ENCODE measurements at places on chromosomes 2 and 18.

DNA sequence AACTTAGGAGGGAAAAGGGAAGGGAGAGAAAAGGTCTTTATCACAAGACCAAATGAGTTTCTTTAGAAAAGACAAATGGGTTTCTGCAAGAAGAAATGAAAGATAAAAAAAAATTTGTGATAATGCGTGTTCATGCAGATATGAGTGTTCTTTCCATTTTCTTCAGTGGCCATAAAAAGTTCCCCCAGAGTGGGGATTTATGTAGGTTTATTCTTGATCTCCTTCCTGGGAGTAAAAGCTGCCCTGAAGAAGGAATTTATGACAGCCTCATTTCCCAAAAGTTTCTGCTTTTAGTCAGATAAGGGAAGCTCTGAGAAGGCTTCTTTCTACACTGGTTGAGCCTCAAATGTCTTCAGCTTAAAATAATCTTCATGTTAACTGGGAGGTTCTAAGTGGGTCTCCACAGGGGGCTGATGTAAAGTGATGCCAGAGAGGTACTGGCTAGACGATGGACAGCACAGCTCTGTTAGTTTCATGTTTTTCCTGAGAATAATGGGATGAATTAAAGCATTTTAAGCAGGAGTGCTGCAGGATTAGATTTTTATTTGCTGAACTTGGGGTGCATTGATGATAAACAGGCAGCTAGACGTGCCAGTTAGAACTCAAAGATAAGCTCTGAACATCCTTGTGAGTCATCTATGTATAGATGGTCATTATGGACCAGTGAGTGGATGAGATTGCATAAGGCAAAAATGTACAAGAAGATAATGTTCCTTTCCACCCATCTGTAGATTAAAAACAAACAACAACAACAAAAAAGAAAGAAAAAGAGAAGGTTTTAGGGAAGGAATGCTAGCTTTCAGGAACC, 99.4 kb upstream of the MSH2 start:
- no peak for DNase-seq

- no peak for DNase-seq
These were observed 28.6 kb downstream of the TGFA start for GRCh38 chr2:70525032-70525431.

- DNase-seq = no peak
These were observed 115.7 kb upstream of the LRATD1 start for GRCh38 chr2:14516844-14517243.

GRCh38 chr18:47917923-47918610, 12.4 kb downstream of the SMAD2 start:
- DNase-seq = no peak

DNA sequence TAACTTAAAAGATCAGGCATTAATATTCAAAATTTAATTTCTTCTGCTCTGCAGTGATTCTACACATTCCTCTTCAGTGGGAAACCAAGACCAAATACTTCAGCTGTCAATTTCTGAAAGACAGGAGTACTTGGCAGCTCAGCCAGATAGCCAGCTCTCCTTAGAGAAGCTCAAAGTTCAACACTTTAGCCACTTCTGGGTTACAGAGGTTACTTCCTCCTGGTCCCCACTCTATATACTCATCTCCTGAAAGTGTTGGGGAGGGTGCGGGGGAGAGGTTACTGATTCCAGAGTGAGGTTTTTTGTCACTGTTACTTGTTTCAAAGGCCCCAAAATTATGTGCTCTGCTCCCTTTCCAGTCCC, 4.1 kb downstream of the CYTIP start:
- DNase-seq = no peak

DNA sequence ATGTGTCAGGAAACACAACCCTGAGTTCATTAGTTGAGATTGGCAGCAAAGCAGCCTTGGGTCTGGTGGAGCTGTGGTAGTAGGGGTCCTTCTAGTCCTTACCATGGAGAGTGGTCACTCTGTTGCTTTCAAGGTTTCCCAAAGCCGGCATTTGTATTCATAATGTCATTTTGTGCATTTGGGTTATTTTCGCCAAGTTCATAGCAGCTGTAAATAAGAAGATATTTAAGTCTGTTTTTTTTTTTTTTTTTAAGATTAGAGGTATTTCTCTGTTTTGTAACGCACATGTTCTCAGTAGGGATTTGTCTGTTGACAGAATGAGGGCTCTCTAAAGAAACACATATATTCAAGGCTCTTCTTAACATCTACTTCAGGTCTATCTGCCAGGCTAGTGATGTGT, 114.1 kb downstream of the PRPF40A start:
- DNase-seq = no peak

GRCh38 chr2:69965756-69966445, 4.5 kb upstream of the ASPRV1 start:
- DNase-seq = no peak

DNA sequence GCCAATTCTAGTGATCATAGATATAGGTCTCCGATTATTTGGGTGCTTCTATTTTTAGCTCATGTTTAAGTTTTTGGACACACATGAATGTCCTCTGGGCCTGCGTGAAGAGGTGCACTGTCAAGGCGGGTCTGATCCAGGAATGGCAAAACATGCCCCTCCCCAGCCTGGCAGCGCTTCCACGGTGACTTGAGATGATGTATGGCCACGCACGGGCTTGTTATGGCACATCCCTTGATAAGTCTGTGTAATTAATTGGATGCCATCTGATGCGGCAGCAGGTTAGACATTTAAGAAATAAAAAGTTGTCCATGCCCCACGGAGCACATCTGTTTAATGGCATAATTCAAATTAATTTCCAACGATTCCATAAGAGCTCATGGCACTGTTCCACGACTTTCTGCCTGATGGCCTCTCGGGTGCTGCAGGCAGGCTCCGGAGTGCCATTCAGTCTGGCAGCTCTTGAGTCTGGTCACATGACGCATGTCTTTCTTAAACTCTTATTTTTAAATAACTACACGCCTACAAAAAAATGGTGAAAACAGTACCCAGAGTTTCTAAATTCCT, 151.4 kb downstream of the ACKR3 start:
- no peak for DNase-seq
